Stimulated activated CD4-positive, alpha-beta T cell treated with anti-CD3 and anti-CD28 coated beads, Interleukin-15, amount 100 ng/mL, for 1 hour (primary cell): ENCODE measurements at places on chromosomes 16 and 17.

GRCh38 chr16:75793641-75794040 lies 67.4 kb upstream of the CPHXL start:
- no peak for DNase-seq

DNA sequence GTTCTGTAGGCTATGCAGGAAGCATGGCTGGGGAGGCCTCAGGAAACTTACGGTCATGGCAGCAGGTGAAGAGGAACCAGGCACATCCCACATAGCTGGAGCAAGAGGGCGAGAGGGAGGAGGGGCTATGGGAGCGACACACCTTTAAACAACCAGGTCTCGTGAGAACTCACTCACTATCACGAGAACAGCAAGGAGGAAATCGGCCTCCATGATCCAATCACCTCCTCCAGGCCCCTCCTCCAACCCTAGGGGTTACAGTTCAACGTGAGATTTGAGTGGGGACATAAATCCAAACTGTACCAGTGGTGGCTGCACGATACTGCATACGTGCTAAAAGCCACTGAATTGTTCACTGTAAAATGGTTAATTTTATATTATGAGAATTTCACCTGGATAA lies 26.1 kb upstream of the ENPP7 start:
- no peak for DNase-seq

DNA sequence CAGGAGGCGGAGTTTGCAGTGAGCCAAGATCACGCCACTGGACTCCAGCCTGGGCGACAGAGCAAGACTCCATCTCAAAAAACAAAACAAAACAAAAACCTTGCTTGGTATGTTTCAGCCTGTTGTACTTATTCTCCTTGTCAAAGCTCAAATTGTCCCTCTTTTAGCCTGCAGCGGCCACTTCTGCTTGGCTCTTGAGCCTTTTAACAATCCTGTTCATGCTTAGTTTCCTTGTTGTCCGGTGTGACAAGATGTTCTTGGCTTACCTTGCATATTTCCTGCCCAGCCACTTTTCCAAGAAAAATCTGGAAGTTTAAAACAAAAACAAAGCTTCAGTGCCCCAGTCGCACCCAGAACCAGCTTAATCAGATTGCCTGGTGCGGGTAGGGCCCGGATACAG lies 81.0 kb downstream of the ABCC1 start:
- DNase-seq, result no peak

- DNase-seq, result no peak
Observed at GRCh38 chr16:6616746-6617145, 715.9 kb upstream of the RBFOX1 start.

DNA sequence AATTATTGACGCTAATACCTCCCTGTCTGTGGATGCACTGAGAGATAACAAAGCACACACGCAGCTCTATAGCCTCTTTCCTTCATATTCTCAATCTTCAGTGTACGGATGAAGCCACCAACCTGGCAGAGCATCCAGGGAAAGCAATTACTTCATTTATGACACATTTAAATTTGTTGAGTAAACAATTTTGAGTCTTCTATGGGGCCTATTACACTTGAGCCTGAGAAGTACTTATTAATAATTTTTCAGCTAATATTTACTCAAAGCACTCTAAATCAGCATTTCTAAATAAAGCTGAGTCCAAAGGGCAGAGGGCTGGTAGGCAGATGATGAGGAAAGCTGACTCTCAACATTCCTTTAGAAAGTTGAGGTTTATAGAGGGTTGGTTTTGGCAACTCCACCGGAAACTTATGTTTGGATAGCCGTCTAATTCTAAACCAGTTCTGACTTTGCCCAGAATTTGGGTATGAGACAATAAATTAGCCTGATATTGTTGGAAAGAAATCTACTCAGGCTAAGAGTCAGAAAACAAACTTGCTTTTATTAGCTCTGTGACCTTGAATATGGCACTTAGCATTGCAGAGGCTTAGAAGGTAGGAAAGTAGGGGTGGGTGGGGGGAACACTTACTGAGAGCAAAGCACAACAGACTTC lies 643.5 kb downstream of the CDH11 start:
- no peak for DNase-seq

DNA sequence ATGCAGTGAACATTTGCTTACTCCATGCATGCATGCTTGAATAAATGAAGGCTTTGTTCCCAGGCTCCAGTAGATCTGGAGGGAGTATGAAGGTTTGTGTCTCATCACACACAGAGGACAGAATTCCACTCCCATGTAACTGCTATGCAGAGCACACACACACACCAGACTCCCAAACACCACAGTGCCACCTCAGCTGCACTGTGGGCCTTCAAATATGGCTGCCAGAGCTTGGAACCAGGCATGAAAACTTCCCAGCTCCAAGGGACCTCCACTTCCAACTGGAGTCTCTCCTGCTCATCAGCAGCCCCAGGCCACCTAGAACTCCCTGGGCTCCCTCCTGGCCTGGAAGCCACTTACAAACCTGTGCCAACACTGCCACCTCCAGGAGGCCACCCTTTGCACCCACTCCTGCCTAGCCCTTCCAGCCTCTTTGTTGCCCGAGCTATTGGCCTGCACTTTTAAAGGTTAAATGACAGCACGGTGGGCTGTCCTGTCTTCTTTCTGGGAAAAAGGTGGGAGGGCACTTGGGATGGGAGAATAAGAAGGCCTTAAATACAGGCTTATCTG lies 151.2 kb downstream of the ZNF423 start:
- no peak for DNase-seq
